ENCODE measurements at places on chromosomes 7 and 10. TPM values are rescaled to one million over a fixed set of nuclear protein-coding genes. Genes with fewer than 3 reads are reported as not detected.

Gene ZNF117
- polyA plus RNA-seq, result 12.2 TPM

Gene OR6B1
- not detected for polyA plus RNA-seq

Gene PAPOLB
- polyA plus RNA-seq, result 0.04 TPM

Gene POLR2J3
- 126 TPM for polyA plus RNA-seq

Gene FAM131B
- 0.18 TPM for polyA plus RNA-seq

Gene EPHB4
- 21.7 TPM for polyA plus RNA-seq

Gene ACSM6
- not detected for polyA plus RNA-seq
